ENCODE measurements at places on chromosomes 5 and 9.

DNA sequence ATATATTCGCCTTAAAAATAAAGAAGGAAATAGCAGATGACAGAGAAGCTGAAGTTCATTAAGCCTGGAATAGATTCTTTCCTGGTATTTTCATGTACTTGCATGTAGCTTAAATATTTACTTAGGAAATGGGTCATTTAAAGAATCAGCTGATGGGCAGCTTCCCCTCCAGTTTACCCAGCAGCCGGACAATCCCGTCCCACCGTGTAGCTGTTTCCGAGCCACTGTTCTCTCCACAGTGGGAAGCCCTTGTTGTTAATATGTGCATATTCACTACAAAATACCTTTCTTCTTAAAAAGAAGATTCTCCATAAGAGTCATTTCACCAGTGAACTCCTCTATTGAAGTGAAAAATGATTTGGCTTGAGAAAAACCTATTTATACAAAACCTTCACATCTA is 187.0 kb downstream of the FANCC start:
- DNase-seq = no peak

- DNase-seq = peak; percentile 66
These were observed 1.2 kb downstream of the CDKN2B-AS1 start for GRCh38 chr9:21995666-21996398.

DNA sequence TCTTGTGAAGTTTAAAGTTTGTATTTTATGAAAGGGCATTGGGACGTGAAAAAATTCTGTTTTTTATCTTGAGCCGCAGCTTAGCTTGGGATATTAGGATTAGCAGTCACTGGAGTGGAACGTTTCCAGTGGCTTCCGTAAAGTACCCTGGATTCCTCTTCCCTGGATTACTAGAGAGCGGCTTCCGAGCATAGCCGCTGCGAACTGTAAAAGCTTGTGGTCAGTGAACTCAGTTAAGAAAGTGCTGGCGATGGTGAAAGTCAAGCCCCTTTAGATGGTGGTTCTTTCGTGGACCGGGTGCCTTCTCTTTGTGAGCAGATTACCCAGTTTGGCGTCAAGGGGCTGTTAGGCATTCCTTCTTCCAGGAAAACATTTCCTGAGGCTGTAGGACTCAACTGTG is 168.1 kb downstream of the KDM4C start:
- DNase-seq = no peak

DNA sequence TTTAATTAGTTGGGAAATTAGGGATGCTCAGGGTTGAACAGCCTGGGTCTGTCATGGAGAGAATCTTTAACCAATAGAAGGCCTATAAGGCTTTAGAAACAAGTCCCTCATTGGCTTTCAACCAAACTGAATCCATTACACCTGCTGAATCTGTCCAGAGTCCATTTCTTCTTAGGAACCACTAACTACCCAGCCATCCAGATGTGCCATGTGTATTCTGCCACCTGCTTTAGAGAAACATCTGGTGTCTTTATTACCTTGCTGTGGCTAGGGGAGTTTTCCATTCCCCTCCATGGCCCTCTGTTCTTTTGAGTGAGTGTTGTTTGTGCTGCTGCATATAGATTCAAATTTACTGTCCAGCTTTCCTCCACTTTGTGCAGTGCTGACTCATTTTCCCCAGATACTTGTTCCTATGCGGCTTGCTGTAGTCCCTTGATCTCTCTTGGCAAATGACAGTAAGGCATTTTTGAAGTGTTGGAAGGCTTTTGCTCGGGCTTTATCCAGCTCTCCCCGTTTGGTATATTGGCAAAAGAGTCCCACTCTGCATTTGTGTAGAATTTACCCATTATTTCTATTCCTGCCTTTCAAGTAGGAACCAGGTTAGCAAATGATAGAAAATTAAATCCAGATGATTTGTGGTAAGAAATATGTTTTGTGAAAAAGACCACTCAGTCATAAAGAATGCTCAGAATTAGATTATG is 54.6 kb downstream of the NLN start:
- DNase-seq = no peak

DNA sequence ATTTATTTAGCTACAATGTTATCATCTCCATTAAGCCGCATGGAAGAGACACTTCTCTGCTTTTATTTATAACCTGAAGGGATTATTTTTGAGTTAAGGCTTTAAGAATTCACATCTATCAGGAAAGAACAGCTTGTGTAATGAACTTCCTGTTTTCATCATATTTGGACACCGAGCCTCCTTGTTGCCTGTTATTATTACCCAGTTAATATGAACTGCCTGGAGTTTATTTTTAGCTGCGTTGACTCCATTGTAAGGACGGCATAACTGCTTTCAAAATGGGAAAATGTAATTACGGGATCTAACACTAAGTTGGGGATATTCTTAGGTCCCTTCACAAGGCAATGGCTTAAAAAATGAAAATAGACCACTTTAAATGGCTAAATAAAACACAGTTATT is 89.0 kb upstream of the NR4A3 start:
- no peak for DNase-seq
